ENCODE measurements at places on chromosomes 5 and 9.

DNA sequence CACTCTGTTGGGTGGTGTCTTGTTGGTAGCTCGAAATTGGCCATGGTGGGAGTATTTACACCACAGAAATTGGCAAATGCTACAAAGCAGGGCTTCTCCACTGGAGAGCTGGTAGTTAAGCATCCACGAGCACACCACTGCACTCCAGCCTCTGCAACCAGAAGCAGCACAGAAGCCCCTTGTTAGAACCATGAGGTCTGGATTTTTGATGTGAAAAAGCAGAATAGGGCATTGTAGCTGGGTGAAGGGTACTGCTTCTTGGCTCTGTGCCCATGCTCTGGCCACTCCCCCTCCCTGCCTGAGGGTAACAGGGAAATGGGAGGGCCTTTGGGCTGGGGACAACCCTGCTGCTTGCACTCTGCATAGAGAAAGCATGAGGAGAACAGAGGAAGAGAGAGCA lies 81.2 kb upstream of the UBTD2 start:
- DNase-seq: no peak

DNA sequence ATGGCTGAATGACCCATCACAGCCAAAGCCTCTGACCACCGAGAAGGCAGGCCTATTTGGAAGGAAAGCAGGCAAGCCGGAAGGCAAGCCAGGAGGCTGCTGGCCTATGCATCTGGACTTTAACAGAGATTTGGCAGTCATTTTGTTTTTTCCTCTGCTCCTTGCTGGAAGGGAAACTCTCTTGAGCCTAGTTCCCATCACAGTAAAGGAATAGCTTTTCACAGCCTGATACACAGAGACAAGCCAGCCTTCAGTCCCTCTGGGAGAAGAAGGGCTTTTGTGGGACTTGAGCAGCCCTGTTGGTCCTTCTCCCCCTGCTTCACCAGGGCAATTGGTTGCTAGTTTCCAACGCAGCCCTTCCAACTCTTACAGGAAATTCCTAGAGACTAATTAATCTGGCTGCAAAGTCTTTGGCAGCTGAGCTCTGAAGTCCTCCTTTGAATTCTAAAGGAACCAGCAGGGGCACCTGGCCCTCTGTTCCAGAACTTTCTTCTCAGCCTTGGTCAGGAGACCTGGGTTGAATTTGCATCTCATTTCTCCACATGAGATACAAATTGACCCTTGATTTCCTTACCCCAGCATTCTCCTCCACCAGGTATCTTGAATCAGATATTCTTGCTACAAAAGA lies 157.3 kb upstream of the EPB41L4A start:
- DNase-seq: no peak

- no peak for DNase-seq
Observed at GRCh38 chr5:111953351-111954127, 196.5 kb upstream of the NREP start.

GRCh38 chr5:77425998-77426659 lies 66.0 kb downstream of the WDR41 start:
- DNase-seq: no peak

GRCh38 chr5:142872795-142873194 lies 102.6 kb downstream of the ARHGAP26 start:
- DNase-seq: no peak

DNA sequence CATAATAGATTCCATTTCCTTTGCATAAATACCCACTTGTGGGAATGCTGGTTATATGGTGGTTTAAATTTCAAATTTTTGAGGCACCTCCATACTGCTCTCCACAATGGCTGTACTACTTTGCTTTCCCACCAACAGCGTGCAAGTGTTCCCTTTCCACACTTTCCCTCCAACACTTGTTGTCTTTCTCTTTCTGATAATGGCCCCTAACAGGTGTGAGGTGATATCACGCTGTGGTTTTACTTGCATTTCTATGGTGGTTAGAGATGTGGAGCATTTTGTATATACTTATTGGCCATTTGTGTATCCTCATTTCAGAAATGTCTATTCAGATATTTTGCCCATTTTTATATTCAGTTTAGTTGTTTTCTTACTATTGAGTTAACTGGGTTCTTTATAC lies 34.6 kb downstream of the CTSL start:
- no peak for DNase-seq

DNA sequence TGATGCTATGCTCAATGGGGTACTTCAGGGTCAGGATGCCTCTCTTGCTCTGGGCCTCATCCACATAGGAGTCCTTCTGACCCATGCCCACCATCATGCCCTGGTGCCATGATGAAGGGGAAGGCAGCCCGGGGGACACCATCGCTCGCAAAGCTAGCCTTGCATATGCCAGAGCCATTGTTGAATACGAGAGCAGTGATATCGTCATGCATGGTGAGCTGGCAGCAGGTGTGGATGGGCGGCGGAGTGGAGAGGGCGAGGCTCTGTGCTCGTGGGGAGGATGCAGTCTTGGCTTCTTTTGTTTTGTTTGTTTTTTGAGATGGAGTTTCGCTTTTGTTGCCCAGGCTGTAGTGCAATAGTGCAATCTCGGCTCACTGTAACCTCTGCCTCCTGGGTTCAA lies 17.2 kb upstream of the SPZ1 start:
- DNase-seq: no peak

DNA sequence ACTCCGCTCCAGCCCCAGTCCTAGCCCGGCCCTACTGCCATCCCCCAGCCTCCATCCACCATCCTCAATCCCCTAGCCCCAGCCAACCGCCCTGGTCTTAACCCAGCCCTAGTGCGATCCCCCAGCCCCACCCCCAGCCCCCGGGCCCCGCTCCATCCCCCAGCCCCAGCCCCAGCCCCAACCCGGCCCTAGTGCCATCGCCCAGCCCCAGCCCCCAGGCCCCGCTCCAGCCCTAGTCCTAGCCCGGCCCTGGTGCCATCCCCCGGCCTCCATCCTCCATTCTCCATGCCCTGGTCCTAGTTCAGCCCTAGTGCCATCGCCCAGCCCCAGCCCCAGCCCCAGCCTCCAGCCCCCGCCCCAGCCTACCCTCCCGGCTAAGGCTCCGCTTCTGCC lies 398 bp downstream of the TOR1A start:
- DNase-seq: no peak

DNA sequence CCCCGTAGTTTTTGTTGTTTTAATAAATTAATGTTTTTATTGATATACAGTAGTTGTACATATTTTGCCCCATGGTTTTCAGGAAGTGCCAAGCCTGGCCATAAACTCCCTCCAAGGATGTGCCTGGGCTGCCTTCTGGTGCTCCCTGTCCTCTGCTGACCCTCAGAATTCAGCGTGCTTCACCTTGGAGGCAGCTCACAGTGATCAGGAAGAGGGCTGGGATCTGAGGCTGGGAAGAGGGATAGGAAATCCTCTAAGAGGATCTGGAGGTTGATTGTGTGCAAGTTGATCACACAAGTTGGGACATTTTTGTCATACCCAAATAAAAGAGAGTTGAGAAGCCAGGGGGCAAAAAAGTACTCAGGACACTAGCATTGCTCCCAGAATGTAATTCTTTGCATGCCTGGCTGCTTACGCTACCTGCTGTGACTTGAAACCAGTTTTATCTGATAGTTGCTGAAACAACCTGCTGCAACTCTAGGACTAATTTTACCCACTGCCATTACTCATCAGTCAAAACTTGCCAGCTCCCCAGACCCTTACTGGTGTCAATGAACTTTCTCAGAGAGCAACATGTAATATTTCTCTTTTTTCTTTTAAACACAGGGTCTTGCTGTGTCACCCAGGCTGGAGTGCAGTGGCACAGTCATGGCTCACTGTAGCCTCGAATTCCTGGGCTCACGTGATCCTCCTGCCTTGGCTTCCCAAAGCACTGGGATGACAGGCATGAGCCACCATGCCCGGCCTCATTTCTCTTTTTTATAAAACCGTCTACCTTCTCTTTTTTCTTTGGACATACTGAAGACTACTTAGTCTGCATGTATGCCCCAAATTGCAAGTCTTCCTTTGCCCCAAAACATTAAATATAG lies 29.0 kb downstream of the PDE6A start:
- DNase-seq: no peak

- no peak for DNase-seq
Observed at GRCh38 chr5:163505049-163505367, 411 bp upstream of the MAT2B start.

GRCh38 chr9:135788576-135789300 lies 86.8 kb downstream of the KCNT1 start:
- no peak for DNase-seq

- DNase-seq: no peak
Observed at GRCh38 chr9:33202552-33203201, 35.5 kb upstream of the B4GALT1 start.

- DNase-seq: no peak
Observed at GRCh38 chr5:61290791-61291210, 41.3 kb upstream of the ZSWIM6 start.

DNA sequence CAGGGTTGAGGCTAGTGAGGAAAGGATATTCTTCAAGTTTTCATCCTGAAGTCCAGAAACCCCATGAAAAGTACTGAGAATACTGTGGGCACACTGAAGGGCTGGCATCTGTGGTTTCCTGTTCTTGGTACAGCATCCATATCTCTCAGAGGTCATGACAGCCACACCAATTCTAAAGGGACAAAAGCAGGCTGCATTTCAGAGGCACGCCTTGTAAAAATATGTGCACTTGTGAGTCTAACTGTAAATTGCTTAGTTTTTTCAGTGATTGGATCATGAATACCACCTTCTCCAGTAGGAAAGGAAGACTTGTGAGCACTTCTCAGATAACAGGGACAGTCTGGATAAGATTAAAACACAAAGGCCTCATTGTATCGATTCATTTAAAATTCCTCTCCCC lies 230.9 kb downstream of the NTRK2 start:
- no peak for DNase-seq

DNA sequence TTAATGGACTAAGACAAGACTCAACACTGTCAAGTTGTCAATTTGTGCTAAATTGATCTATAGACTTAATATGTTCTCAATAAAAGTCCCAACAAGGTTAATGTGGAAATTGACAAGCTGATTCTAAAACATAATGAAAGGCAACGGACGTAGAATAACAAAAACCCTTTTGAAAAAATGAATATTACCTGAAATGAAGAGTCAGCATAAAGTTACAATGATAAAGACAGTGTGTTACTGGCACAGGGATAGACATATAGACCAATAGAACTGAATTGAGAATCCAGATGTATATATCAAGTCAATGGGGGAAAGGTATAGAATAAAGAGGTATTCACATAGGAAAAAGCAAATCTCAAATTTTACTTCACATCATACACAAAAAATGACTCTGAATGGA lies 37.7 kb upstream of the BARX1 start:
- DNase-seq: no peak

GRCh38 chr9:120742951-120743416 lies 28.7 kb upstream of the MEGF9 start:
- no peak for DNase-seq

- no peak for DNase-seq
Observed at GRCh38 chr5:74945561-74946165, 79.5 kb upstream of the FAM169A start.
